ENCODE measurements at places on chromosomes 7 and 10. TPM values are rescaled to one million over a fixed set of nuclear protein-coding genes. Genes with fewer than 3 reads are reported as not detected.

The TNPO3 gene
- 35.7 TPM for polyA plus RNA-seq

The KLF14 gene
- polyA plus RNA-seq: 0.21 TPM

The FHIP2A gene
- polyA plus RNA-seq: 39.9 TPM

The FIGNL1 gene
- 50.0 TPM for polyA plus RNA-seq

The RGS10 gene
- polyA plus RNA-seq: 11.3 TPM

The TLX1 gene
- polyA plus RNA-seq: not detected

GRCh38 chr7:26049081-26049480 lies 102.9 kb upstream of the NFE2L3 start:
- no peak for DNase-seq

DNA sequence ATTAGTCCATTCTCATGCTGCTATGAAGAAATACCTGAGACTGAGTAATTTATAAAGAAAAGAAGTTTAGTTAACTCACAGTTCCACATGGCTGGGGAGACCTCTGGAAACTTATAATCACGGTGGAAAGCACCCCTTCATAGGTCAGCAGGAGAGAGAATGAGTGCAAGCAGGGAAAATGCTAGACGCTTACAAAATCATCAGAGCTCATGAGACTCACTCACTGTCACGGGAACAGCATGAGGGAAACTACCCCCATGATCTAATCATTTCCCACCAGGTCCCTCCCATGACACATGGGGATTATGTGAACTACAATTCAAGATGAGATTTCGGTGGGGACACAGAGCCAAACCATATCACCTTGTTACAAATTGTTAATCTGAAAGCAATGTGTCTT lies 15.8 kb downstream of the TAS2R39 start:
- no peak for DNase-seq

DNA sequence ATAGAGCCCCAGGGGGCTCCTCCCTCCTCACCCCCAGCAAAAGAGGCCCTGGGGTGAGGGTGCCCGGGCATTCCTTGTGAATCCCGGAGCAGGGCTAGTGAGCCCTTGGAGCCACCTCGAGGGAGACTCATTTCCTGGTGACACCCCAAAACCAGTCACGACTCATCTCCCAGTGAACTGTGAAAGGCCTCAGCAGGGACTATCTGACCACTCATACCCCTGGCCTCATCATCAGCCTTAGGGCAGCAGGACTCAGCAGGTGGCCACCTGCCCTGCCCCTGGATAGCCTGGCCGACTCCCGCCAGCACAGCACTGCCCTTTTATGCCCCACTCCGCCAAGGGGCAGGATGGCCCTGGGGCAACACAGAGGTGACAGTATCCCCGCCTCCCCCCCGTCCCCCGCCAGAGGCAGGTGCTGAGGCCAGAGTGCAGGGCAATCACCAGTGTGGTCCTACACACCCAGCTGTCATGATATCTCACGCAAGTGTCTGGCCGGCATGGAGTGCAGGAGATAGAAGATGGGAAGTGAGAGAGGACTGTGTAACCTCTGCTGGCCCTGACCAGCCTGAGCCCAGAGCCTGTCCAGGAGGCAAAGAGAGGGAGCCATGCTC lies 3.2 kb downstream of the SNCG start:
- DNase-seq: no peak

GRCh38 chr7:73424489-73424885 lies 9.1 kb upstream of the FZD9 start:
- no peak for DNase-seq

DNA sequence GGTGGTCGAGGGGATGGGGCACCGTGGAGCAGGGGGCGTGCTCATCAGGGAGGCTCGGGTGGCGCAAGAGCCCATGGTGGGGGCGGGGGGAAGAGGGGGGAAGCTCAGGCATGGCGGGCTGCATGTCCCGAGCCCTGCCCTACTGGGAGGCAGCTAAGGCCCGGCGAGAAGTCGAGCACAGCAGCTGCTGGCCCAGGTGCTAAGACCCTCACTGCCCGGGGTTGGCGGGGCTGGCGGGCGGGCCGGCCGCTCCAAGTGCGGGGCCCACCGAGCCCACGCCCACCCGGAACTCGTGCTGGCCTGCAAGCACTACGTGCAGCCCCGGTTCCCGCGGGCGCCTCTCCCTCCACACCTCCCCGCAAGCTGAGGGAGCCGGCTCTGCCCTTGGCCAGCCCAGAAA lies 55.0 kb upstream of the FAM171A1 start:
- DNase-seq: no peak

DNA sequence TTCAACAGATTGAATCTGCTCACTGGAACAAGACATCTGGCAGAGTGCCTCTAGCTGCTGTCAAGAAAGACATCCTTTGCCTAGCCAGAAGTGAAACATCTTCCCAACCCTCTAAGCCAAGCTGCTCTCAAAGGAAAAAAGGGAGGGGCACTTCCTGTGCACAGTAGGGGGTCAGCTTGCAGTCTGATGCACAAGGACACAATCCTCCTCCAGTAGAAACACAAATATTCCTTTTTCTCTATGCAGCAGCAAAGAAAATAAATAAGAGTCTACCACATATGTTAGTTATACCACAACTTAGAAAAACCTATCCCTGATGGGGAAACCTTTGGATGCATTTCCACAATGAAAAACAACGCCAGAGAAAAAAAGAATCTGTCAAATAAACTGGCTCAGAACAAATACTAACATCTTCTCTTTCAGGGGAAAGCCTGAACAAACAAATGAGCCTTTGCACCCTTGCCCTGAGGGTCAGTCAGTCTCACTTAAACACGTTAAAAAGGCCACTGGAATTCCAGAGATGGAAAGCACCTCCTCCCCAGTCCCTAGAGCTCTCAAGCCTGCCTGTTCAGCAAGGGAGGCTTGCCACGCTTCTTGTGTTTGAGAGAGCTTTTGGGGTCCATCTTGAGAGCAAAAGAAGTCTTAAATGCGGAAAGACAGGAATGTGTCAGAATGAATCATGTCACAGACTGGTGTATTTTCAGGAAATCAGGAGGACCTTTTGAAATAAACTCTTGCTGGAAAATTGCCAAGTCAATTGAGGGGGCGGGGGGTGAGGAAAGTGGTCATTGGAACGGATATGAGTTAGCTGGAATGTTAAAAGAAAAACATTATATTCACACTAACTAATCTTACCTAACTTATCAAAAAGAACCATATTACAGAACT lies 7.5 kb downstream of the LAMB1 start:
- DNase-seq: no peak

DNA sequence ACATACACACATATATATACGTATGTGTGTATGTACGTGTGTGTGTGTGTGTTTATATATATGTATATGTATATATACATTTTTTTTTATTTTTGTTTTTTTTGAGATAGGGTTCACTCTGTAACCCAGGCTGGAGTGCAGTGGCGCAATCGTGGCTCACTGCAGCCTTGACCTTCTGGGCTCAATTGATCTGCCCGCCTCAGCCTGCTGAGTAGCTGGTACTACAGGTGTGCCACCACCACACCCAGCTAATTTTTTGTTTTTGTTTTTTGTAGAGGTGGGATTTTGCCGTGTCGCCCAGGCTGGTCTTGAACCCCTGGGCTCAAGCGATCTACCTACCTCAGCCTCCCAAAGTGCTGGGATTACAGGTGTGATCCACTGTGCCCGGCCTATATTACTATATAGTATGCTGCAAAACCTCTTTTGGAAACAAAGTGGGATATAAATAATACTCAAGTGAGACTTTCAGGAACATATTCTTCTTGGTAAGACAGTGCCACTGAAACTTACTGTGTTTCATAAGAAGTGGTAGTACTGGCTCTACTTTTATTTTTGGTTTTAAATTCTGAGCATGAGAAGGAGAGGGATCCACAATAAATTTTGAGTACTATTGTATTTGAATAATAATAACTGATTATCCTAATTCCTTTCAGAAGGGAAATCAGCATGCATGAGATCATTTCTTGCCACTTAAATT lies 51.0 kb downstream of the MLLT10 start:
- DNase-seq: no peak

DNA sequence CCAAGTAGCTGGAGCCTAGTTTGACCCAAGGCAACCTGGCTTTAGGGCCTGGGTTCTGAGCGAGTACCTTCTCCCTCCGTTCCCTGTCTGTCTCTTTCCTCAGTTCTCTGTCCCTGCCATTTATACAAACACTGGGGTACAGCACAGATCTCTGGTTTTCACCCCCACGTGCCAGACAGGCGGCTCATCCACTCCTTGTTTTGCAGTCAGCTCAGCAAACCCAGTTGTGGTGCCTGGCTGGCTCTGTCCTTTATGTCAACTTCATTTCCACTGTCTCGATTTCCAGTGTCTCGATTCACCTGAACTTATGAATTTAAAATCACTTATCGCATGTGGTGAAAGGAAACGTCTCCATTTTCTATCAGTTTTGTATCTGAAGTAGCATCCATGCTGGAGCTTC lies 230.8 kb downstream of the FRMD4A start:
- no peak for DNase-seq

DNA sequence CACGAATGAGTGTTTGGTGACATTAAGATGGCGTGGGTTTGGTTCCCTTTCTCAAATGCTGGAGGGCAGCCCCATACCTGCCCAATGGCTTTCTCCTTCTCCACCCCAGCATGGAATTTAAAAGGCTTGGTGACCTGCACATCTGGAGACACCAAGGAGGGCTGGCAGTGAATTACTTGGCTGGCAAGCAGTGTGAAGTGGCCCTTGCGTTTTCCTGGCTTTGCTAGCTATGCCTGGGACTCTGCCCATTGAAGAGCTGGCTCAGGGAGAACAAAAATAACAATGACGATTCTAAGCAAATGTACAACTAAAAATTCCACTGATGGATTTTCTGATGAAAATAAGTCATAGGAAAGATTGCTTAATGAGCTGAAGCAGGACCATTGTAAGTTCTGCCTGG lies 203.7 kb downstream of the CYP26A1 start:
- no peak for DNase-seq

Data from right lung (tissue), 10 donors.